AML-193 (cell line): ENCODE measurements at places on chromosomes 2 and 18.

DNA sequence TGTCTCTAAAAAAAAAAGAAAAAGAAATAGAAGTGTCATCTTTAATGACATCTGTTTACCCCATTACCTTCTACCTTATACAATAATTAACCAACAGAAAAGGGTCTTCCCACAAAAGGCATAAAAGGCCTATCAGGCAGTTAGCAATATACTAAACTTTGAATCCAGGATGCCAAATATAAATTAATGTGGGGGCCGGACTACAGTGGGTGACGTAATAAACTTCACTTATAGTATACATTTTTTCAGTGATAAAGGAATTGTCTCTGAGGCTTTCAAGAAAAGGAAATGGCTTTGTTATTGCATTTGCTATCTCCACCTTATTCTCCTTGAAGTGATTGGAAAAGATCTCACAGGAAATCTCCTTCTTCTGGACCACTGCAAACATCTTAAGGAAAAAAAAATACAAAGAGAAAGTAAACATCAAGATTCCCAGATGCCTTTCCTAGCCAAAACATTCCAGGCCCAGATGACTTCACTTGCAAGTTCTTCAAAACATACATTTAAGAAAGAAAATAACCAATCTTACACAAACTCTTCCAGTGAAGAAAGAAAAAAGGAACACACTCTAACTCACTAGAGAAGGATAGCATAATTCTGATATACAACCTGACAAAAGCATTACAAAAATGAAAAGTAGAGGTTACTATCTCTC lies 126.2 kb upstream of the CAB39 start:
- no peak for DNase-seq

DNA sequence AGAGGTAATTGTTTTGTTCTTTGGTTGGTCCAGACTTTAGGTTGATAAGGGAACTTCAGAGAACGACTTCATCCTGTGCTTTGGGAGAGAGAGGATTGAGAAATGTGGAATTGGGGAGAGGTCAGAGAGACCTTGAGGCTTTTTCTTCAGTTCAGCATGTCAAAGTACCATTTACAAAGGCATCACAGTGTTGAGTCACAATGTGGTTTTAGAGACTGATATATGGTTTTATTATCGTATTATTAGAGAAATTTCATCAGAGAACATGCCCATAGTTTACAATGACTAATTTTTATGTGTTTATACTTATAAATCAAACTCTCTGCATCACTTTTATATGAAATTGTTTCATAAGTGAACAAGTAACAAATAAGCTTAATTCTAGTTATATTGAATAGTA lies 626.6 kb downstream of the DSC3 start:
- DNase-seq, result no peak

GRCh38 chr2:134217924-134218323 lies 35.9 kb upstream of the MGAT5 start:
- peak; percentile 52 for DNase-seq

- DNase-seq, result no peak
Observed at GRCh38 chr18:59742325-59743111, 45.3 kb upstream of the CCBE1 start.

- no peak for DNase-seq
Observed at GRCh38 chr2:58131191-58132011, 84.8 kb downstream of the VRK2 start.

DNA sequence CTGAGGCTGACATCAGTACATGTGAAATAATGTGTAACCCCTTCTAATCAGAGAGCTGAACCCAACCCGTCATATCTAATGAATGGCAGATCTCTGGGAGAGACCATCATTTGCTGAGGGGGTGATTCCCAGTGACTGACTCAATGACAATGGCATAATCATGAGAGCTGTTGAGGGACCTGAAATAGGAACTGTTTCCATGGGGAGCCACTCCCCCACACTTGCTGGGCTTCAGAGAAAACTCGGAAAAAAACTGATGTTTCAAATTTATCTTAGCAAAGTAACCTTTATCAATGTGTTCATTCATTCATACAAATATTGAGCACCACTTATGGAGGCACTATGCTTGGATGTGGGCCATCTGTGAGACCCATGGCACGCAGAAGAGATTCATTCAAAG lies 93.4 kb upstream of the ZBTB14 start:
- DNase-seq, result no peak

DNA sequence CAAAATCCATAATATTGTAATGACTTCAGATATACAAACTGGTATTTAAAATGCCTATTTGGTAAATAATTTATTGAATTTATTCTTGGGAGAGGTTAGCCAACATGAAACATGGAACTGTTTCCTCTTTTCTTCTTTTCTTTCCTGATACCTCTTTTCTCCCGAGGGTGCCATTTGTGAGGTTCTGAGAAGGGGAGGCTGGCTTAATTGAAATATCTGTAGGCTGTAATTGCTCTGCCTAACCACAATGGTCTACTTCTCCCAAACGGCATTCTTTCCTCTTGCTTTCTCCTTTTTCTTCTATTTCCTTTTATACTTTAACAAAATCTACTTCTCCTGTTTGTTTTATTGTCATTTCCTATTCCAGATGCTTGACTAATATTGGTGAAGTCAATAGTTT lies 114.9 kb downstream of the TCF4 start:
- no peak for DNase-seq

DNA sequence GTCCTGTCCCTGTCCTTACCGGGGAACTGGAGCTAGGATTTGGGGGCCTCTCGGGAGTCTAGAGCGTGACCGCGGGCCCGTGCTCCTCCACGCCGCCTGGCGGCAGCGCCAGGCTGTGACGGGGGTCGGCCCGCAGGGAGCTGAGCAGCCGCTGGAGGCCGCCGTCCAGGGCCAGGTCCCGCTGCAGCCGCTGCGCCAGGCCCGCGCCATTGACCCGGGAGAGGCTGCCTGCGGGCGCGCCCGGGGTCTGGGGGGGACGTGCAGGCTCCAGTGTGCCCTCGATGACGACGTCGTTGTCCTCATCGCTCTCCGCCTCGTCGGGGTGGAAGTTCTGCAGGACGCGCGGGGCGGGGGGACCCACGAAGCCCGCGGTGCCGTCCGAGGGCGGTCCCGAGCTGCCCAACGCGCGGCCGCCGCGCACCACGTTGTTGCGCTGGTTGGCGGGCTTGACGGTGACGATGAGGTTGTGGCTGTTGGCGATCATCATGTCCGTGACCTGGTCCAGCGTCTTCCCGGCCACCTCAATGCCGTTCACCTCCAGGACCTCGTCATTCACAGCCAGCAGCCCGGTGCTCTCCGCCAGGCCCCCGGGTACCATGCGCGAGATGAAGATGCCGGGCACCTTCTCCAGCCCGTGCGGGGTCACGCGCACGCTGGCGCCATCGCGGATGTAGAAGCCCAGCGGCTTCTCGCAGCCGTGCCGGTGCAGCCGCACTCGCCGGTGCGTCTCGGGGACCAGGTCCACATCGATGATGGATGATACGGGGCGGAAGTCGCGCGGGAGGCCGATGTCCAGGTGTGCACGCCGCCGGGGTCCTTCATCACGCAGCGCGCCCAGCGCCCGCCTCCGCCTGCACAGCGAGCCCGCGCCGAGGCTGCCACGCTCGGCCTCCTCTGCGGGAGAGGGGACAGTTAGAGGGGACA lies 50.9 kb downstream of the ADNP2 start:
- DNase-seq, result no peak

GRCh38 chr2:30300456-30301221 lies 69.3 kb downstream of the LBH start:
- no peak for DNase-seq

GRCh38 chr2:217515615-217516309 lies 487.0 kb downstream of the TNS1 start:
- DNase-seq, result no peak

GRCh38 chr2:236802862-236803261 lies 233.2 kb downstream of the ACKR3 start:
- no peak for DNase-seq

DNA sequence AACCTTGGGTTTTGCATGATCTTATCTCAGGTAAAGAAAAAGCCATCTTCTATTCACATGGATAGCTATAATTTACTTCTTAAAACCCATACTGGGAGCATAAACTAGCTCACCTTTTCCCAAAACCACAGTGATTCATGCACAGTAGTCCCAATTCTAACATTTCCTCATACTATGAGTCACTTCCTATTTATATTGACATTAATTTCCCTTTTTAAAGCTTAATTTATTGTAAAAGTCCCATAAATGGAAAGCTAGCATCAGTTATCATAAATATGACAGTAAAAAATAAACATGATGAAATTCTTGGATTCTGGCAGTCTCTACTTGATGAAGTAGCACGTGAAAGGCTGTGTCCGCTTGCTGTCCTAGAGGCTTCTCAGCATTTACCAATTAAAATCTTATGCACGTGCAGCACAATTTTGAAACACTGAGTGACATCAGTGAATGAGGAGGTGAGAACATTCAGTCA lies 180.1 kb downstream of the CDH2 start:
- no peak for DNase-seq

DNA sequence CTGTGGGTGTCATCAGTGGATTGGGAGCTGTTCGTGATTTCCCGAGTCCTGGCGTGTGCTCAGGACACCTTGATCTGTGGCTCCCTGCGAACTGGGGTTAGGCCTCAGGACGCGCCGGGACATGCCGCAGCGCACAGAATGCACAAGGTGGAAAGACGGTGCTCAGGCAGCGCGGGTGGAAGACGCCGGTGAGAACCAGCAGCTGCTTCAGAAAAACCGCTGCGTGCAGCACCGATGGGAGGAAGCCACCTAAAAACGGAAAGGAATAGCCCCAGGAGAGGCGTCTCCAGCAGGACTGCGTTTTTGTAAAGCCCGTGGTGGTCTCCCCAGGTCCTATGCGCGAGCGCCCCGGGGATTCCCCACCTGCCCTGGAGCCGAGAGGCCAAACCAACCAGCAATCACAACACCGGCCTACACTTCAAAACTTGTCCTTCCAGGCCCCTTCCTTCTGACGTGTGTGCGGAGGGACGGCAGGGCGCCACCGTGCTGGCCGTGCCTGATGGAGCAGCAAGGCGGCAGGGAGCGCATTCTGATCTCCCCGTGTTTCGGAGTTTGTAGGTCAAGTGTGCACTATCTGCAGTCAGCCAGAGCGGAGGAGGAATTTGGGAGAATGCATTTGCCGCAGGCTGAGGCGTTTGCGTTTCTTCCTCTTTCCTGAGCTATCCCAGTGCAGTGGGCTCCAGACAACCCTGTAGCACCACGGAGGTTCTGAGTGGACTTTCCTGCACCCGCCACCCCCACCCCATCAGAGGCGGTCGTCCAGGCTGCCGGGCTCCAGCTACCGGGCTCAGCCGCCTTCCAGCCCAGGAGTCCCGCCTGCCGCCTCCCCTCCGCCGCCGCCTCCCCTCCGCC lies 32.2 kb downstream of the RTP5 start:
- DNase-seq, result no peak

DNA sequence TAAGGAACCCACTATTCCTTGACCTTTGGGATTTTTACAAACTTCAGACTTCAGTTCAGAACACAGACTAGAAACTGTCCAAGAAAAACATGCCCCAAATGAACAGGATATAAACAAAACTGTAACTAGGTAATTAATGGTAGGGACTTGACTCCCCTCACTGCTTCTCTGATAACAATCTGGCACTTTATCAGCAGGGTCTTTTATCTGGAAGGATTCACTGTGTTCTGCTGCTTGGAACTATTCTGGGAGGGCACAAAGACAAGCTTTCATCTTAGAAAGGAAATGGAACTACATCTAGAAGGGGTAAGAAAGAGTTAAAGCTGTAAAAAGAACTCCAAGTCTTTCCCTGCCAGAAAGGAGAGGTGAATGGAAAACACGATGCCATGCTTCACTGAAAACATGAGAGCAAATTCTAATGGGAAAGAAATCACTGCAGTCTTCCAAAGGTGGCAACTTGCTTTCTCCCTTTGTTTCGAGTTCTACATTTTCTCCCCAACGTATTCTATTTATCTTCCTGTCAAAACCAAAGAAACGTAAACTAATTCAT lies 181.2 kb downstream of the THADA start:
- DNase-seq, result no peak

DNA sequence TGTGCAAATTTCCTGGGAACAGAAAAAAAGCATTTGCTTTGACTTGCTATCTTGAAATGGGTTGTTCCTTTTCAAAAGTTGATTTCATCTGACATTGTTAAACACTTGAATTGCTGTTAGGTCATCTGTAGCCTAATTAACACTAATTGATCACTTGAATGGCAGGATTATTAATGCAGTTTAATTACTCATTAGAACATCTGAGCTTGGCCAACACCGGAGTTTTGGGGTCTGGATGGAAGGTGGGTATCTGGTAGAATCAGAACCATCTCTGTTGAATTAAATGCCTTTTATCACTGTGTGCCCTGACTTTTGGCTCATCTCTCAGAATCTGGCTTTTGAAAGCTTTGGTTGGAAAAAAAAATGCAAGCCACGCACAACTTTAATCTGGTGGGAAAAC lies 8.4 kb downstream of the DAPL1 start:
- no peak for DNase-seq

DNA sequence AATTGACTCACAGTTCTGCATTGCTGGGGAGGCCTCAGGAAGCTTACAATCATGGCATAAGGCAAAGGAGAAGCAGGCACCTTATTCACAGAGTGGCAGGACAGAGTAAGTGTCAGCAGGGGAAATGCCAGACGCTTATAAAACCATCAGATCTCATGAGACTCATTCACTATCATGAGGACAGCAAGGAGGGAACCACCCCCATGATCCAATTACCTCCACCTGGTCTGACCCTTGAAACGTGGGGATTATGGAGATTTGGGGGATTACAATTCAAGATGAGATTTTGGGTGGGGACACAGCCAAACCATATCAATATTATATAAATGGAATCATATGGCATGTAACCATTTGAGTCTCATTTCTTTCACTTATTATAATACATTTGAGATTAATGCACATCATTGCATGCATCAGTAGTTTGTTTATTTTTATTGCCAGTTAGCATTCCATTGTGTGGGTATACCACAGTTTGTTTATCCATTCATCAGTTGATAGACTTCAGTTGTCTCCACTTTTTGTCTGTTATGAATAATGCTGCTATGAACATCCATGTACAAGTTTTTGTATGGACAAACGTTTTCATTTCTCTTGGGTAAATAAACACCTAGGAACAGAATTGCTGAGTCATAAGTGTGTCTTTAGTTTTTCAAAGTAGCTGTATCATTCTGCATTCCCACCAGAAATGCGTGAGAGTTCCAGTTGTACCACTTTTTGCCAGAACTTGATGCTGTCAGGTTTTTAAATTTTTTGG lies 5.8 kb upstream of the SRBD1 start:
- DNase-seq, result no peak

DNA sequence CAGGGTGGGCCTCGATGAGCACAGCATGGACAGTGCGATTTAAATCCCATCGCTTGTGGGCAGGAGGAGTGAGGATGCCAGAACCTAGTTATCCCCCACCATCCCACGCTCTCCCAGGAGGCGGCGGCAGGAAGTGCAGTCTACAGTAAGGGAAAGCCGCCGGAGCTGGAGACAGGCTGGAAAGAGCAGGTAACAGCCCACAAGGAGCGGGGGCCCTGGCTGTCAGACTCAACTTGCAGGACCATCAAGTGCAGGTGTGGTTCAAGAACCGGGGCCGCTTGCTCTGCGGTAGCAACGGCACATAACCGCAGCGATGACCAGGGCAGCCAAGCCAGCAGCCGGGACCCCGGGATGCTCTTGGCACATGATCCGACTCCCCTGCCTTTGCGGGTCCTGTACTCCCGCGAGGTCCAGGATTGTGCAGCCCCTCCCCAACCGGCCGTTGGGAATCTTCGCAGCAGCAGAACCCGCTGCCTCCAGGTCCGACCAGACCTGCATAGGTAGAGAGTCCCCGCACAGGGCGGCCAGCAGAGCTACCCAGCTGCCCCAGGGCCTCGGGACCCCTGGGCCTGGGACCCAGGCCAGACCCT lies 82.1 kb downstream of the BIN1 start:
- DNase-seq, result no peak
